ENCODE measurements at places on chromosomes 2 and 18. TPM values are rescaled to one million over a fixed set of nuclear protein-coding genes. Genes with fewer than 3 reads are reported as not detected.

Gene SIX2
- total RNA-seq: not detected

Gene CNGA3
- total RNA-seq: not detected

Gene SDC1
- 31.4 TPM for total RNA-seq

Gene SP9
- not detected for total RNA-seq

Gene ATP6V1B1
- 0.41 TPM for total RNA-seq

Gene RAB31
- total RNA-seq: 5.0 TPM

Gene ONECUT2
- total RNA-seq: 0.15 TPM

Gene ANKAR
- 1.1 TPM for total RNA-seq

Gene SCG2
- 10.3 TPM for total RNA-seq

Gene NT5C1B
- total RNA-seq: not detected

Gene KIDINS220
- total RNA-seq: 22.6 TPM

Gene RGPD3
- total RNA-seq: 0.08 TPM
